ENCODE measurements at places on chromosomes 11 and 22.
A peak's percentile ranks its signal among the peaks of the same experiment; 100 is the strongest.

DNA sequence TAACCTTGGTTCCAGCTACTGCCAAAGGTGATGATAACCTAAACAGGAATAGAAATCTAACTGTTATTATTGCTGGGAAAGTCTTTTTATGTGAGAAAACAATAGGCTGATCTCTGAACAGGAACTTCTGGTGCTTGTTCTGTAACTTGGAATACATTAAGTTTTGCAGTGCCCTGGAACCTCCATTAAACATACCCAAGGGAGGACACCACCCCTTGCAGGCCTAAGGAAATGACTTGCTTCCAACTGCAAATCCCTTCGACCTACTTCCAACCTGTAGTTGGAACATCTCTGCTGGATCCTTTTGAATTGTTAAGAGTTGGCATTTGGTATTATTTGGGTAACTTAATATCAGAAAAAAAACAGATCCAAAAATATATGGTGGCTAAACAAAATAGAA is 188.4 kb upstream of the API5 start:
- DNase-seq, result no peak

DNA sequence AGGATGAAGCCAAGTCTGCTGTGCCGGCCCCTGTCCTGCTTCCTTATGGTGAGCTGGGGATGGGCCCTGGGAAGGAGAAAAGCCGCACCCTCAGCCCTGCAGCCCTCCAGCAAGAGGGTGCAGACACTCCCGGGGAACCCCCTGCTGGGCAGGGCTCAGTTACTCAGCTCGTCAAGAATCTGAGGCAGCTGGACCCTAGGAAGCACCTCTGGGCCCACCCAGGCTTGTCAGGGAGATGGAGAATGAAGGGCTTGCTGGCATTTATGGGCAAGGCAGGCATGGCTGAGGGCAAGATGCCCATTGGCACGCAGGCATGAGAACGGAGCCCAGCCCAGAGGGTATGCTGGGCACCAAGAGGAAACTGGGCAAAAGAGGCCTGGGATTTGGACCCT is 12.9 kb downstream of the RELT start:
- DNase-seq, result no peak

DNA sequence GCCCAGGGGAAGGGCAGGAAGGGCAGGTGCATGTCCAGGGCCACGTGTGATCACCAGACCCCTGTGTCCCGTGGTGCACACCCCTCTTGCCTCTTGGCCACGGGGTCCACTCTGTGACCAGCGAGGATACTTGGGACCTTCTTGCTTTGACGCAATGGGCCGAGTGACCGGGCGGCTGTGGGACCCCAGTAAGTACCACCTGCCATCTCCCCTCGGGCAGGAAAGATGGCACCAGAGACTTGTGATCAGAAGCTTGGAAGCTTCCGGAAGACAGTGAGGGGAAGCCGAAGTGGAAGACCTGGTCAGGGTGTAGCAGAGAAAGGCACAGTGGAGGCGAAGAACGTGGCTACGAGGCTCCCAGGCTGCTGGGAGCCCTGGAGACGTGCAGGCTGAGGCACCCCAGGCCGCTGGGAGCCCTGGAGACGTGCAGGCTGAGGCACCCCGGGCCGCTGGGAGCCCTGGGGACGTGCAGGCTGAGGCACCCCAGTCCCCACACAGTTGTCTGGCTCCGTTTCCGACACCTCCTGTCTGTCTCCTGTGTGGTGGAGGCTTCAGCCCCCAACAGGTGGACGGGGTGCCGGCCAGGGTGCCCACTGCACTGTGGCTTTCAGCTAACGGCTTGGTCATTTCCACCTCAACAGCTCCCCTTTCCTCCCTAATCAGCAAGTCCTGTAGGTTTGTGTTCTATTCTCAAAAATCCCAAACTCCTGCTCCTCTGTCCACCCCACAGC is 663.5 kb downstream of the BRD1 start:
- DNase-seq, result no peak

DNA sequence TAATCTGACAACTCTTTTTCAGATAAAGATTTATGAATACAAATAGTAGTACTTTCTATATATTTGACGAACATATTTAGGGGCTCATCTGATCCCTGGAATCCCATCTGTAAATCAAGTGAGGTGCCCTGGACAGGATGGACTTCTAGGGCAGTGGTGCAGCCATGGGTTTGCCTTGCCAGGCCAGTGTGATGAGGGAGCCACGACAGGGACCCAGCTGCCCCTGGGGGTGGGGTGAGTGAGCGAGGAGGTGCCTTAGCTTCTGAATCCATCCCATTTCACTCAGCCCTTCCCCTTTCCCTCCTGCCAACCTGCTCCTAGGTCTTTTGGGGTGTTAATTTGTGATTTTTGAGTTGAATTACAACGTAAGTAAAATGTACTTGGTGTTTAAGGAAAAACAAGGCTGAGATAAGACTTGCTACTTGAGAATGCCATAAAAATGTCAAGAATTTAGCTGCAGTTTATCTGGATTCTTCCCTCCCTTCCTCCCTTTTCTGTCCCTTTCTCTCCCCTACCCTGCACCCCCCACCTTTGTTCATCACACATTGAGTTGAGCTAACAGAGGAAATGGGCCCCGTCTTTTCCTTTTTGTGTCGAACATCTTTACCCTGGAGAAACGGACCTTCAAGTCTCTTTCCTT is 60.8 kb downstream of the PPFIBP2 start:
- no peak for DNase-seq

DNA sequence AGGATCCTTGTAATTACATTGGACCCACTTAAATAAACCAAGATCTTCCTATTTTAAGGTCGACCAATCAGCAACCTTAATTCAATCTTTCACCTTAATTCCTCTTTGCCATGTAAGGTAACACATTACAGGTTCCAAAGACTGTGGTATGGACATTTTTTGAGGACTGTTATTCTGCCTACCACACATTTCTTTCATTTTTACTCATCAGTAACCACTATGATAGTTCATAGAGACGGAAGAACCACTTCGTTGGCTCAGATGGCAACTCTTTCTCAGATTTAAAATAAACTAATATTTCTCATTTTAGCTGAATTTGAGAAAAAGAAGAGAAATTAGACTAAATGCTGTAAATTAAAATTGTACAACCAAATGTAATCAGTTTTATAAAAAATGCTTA is 96.3 kb downstream of the PAX6 start:
- no peak for DNase-seq

DNA sequence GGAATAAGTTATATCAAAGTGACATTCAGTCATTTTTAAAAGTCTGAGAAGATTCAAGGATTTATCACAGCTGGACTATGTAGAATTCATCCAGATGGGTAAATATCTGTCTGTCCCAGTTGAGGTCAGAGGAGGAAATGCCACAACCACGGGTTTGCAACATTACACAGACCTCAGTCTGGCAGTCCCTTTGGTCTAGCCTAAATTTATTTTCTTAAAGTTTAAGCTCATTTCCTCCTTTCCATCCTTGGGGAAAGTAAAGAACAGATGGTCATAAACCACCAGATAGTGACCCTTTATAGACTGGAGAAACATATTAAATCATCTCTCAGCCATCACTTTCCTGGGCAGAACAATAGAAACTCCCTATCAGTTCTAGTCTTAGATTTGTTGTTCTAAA is 238.4 kb upstream of the DDI1 start:
- DNase-seq, result no peak

DNA sequence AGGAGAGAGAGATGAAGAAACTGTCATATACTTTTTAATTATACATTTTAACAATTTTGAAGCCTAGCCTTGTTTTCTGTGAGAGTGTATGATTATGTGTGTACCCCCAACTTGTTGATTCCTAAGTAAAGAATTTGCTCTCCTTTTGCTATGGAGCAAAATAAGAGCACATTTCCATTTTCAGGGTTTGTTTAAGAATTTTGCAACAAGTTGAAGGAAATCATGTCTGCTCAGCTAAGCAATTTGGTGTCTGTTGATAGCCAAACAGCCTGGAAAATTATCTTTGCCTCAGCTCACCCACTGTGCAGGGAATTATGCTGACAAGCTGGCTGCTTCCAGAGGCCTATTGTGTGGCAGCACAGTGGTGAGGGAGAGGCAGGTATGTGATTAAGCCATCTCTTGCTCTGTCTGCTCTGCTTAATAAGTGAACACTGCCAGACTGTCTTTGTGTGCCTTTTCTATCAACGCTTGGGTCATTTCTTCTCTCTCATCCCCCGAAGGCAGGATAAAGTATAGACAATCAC is 135.1 kb upstream of the TTC12 start:
- no peak for DNase-seq

- peak; percentile 70 for DNase-seq
These were observed at the start of gene DSCAML1 for GRCh38 chr11:117796872-117797529. DSCAML1 (minus strand) TSS chr11:117797216; CDS start chr11:117797079, 137 bp downstream.

GRCh38 chr11:119024430-119025098 is 6.0 kb downstream of the TRAPPC4 start:
- no peak for DNase-seq

DNA sequence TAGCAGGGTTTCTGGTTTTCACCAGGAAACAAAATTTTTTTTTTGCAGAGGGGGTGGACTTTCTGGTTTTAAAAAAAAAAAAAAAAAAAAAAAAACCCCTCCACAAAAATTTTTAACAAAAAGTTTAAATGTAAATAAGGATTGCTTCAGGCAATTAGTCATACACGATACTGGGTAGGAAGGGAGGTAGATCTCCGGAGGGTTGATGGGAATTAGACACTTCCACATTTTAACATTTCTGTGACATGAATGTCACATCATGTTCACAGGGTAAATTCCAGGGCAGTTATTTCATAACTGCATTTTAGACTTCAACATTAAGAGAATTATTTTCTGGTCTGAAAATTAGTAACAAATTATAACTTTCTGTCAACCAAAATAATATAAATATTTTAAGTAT is 15.9 kb downstream of the NUP98 start:
- no peak for DNase-seq

DNA sequence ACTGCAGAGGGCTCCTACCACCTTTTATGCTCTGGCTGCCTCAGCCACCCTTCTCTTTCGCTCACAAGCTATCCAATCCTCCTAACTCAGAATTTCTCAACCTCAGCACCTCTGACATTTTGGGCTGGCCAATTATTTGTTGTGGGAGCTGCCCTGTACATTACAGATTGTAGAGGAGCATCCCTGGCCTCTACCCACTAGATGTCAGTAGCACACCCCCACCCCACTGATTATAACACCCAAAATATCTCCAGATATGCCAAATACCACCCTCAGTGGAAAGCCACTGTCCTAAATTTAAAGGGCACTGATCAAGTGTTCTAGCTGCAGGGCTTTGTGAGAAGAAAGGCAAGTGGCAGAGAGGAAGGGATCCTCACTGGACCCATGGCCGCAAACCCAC is 443.1 kb downstream of the SOX6 start:
- no peak for DNase-seq

DNA sequence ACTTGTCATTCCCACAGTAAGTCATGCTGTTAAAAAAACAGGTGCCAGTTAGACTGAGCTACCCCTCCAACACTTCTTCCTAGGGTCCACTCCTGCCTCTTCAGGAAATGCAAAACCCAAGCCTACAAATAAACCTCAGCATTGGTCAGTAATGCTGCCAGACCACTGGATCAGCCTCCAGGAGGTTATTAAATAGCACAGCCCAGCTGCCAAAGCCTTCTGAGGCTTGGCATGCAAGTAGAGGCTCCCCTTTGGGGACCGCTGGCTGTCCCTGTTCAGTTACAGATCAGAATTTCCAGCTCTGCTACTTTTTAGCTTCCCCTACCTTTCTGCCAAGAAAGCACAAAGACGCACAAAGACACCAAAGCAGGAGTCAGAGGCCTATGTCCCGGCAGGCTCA is 33.3 kb downstream of the ABTB2 start:
- DNase-seq, result no peak

DNA sequence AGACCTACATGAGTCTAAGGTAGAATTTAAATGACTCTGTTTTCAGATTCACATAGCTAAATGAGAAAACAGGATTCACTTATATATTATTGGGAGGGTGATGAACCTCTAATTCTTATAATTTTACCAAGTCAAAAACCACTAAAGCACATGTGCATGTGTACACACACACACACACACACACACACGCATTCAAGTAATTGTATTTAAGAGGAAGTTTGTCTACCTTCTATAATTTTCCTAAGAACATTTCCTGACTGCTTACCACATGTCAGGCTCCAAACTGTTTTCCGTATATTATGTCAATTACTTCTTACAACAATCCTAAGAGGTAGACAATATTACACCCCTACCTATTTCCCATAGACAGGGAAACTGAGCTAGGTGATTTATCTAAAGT is 6.7 kb downstream of the RNF141 start:
- no peak for DNase-seq

- DNase-seq, result no peak
These were observed 157.7 kb upstream of the NECTIN1 start for GRCh38 chr11:119886667-119887230.

DNA sequence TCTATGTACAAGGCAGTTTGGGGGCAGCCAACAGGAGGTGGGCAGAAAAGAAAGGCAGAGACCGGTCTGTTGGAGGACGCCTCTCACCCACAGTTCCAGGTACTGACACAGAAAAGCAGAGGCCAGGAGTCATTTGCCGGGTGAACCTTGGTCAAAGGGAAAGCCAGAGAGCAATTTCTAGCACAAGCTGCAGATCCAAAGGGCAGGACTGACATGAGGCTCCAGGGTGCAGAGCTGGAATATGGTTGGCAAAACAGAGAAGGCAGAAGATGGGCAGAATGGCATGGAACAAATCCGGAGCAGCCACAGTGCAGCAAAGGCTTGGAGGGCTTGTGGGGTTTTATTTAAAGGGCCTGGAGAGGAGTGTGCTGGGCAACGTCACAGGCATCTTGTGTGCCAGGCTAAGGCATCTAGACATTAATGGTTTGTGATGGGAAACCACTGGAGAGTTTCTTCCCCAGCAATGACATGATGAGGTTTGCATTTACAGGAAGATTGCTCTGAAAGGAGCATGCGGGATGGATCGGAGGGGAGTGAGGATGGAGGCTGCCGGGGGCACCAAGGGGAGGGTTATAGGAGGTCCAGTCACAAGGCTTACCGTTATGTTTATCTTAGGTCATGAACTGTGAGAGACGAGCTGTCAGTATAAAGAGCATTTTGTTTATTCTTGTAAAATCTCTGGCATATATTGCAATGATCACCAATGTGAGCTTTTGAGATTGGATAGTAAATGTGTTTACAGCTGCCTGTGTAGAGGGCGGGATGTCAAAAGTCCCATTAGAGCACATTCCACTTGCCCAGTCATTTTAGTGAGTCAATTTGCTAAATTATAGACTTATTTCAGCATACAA is 5.7 kb upstream of the MMP20 start:
- no peak for DNase-seq

GRCh38 chr11:48109046-48109666 is 107.5 kb upstream of the OR4B1 start:
- DNase-seq, result peak; percentile 68

GRCh38 chr11:44575962-44576361 is 10.5 kb downstream of the CD82 start:
- DNase-seq, result no peak

DNA sequence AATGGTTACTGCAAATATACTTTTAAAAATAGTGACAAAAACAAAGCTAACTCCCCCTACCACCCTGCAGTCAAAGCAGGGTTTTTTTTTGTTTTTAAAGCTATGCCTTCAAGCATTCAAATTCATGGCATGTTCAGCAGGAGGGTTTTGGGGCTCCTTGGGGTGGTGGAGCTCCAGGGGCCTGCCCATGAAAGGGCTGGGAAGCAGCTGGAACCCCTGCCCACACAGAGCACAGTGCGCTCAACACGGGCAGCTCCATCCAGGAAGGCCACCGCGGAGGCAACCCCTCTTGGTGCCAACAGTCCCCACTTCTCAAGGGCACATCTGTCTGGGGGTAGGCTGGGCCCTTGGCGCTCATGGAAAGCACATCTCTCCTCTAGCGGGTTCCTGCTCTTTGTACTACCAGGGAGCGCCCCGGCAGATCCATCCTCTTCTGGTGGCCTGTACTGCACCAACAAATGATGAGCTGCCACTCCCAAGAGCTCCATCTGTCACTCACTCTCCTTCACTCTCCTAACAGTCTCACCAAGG is 16.6 kb upstream of the PHLDA2 start:
- no peak for DNase-seq

- peak; percentile 21 for DNase-seq
These were observed 20.7 kb upstream of the MMP7 start for GRCh38 chr11:102551169-102551781.

Measured in globus pallidus (tissue), 1 donor.